ENCODE measurements at places on chromosomes 1 and 21.

DNA sequence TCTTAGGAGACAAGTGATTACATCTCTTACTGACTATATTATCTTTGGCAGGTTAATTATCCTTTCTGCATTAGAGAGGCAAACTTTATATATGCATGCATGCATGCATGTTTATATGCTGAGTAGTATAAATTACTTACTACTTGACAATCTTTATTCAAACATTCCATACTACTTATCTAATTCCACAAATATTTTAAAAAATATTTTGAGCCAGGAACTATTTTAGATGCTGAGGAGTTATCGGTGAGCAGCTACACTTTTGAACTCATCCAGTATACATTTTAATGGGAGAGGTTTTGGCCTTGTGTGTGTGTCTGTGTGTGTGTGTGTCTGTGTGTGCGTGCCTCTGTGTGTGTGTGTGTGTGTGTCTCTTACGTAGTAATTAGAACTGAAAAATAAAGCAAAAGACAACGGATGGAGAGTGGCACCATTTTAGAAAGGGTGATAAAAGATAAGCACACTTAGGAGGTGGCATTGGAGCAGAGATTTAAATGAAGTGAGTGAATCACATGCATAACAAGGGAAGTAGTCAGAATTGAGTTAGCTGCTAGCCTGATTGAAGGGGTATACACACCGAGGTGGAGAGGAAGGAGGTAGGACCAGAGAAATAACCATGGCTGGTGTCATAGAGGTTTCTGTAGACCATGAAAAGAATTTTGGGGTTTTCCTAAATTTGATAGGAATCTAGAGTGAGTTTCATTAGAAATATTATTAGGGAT, 1488.4 kb downstream of the MRPL39 start:
- DNase-seq = no peak

- DNase-seq = no peak
Measured at GRCh38 chr1:160375788-160376524, 9.1 kb downstream of the NHLH1 start.

DNA sequence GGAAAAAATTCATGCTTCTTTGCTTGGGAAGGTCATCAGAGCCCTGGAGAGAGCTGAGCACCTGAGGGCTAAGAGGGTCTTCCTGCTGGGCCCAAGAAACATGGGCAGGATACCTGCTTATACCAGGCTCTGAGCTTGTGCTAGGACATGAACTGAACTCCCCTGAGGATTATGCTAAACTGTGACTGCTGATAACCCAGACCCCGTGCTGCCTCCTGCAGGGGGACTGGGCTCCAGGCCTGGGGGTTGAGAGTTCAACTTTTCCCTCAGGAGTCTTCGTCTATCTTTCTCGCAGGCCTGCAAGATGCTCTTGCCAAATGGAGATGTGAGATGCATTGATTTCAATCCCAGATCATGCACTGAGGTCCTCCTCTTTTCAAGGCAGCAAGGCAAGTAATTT, 368.5 kb downstream of the HHAT start:
- no peak for DNase-seq

DNA sequence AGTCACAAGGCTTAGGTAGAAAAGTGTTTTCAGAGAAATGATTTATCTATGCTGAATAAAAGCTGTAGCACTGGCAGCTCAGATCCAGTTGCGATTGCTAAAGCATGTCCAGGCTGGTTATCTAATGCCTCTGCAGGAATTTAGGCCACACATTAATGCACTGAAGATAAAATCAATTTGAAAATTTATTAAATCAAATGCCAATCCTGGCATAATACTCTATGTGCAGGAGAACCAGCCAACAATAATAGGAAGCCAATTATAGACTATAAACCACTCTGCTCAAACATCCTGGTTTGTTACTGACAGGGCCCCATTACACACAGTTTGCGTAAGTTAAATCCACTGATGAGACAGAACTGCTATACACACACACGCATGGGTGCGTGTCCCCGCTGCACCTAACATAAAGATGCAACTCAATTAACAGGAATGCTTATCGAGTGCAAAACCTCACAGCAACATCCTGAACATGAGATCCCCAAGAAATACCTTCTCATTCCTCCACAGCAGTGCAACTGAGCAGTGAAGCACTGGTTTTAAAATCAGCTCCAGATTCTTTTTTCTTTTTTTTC, 40.6 kb downstream of the PTP4A2 start:
- no peak for DNase-seq

DNA sequence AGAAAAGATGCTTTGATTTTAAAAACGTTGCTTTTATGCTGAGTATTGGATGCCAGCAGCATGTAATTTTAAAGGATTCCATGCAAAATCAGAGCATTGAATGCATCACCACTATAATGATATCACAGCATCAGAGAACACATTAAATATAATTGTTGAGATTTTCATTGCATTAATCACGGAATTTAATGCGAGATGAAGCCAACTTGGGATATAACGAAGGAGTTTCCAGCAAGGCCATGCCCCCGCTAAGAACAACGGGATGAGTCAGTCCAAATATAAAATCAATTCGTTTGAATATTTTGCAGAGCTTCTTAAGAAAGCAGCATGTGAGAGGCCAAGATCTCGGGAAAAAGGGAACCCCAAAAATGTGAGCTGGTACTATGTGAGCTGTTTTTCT, 423.4 kb upstream of the CHRM3 start:
- DNase-seq = no peak

- DNase-seq = no peak
Measured at GRCh38 chr1:81407000-81407821, 393.5 kb upstream of the ADGRL2 start.

DNA sequence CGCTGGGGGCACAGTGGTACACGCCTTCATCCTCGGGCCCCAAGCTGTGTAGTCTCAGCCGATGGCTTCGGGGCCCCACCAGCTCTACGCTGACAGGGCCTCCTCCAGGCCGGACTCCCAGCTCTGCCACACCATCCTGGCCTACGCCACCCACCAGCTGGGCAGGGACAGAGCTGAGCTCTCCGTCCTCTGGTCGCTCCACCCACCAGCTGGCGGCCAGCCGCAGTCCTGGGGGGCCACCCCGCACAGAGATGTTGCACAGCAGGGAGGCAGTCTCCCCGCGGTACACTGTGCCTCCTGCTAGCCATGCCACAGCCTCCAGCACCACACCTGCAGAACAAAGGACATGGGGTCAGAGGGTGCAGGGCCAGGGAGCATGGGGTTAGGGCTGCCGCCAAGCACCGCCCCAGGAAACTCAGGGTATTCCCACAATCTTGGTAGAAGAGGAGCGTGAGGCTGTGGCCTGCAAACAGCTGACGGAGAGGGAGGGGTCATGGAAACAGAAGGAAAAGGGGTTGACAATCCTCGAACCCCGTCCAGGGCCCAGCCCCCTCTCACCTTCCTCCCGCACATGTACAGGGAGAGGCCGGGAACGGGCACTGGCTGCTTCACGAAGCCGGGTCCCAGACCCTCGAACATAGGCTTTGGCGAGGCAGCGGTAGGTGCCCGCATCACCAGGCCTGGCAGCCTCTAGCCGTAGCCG, 5.9 kb downstream of the IGSF8 start:
- DNase-seq = no peak

- no peak for DNase-seq
Measured at GRCh38 chr1:219871427-219872057, 56.8 kb downstream of the SLC30A10 start.
